Renal cortex interstitium (tissue), 15 donors: ENCODE measurements at places on chromosomes 6 and 20. TPM values are rescaled to one million over a fixed set of nuclear protein-coding genes. Genes with fewer than 3 reads are reported as not detected.
A peak's percentile ranks its signal among the peaks of the same experiment; 100 is the strongest.

ARMC12 gene
- 1.7 TPM for polyA plus RNA-seq

GHRH gene
- not detected for polyA plus RNA-seq

DNA sequence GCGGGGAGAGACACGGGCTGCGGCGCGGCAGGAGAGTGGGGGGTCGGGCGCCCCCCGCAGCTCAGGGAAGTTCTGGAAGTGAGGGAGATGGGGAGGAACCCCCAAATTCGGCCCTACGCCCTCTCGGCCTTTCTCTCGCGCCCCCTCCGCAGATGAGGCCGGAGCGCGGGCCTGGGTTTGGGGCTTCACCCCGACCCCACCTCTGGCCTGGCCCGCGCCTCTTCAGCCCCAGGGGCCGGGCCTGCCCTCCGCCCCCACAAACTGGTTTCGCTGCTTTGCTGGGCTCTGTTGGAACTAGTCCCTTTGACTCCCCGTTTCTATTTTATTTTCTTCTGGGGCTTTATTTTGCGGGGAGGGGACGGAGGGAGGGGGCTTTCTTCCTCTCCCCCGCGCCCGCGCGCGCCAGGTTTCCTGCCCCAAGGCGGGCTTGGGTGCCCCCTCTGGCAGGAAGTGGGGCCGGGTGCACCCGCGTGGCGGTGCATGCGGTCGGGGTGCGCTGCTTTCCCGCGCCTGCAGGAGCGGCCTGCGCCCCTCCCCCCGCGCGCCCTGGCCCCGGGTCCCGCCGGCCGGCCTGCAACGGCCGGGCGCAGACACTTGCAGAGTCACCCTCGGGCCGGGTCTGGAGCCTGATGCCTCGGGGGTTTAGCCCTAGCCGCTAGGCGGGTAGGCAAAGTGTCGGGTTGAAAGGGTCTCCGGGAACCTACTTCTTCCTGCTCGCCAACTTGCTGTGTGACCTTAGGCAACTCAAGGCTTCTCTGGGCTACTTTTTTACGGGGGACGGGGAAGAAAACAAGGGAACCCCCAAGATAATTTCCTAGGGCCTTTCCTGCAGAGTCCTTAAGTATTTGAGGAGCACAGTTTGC is 1.3 kb downstream of the HMGA1 start:
- no peak for DNase-seq

DNA sequence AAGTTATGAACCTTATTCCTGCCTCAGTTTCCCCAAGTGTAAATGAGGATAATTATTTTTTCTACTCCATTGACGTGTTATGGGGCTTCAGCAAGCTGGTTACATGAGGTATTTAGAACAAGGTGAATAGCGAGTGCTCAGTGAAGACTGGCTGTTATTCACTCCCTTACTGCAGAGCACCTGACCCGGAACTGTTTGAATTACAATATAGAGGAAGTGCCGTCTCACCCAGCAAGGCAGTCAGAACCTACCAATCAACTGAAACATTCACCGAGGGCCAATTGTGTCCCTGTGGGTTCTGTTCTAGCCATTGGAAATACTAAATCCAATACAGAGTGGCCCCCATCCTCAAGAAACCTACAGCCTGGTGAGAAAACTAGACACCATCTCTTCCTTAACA is 216.9 kb downstream of the UST start:
- no peak for DNase-seq

DNA sequence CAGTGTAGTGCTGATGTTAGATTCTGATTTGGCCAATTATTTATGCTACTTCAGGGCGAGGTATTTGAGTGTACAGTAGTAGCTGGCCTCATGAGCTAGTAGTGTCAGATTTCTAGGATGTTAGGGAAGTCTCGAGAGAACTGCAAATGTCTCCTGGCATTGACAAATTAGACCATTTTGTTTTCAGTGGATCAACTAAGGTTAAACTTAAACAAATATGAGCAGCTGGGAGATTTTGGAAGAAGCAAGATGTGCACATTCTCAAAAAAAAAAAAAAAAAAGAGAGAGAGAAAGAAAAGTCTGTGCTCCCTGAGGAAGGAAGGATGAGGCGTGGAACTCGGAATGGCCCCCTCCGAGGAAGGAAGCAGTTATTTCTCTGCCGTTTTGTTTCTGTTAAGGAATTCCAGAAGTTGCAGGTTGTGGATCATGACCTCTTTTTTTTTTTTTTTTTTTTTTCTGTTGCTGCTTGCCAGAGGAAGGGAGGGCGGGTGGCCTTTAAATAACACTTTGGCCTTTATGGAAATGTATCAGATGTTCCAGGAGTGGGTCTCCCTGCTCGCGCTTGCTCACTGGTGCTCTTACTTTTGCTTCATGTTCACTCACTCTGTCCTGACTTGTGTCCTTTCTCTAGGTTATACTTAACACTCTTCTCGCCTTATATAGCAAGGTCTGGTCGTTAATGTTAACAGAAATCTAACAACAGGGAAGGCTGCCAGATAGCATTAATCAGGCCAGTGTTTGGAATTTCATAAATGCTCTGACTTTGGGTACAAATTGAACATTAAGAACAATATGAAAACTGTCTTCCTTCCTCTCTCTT is 124.4 kb downstream of the TCP11 start:
- peak; percentile 53 for DNase-seq
